PC-9 (cell line): ENCODE measurements at places on chromosomes 7 and 10. TPM values are rescaled to one million over a fixed set of nuclear protein-coding genes. Genes with fewer than 3 reads are reported as not detected.

GRCh38 chr10:123890226-123890625, 1.4 kb downstream of the CPXM2 start:
- no peak for DNase-seq

Gene MARVELD1
- total RNA-seq: 33.1 and 40.1 TPM in 2 replicates

DNA sequence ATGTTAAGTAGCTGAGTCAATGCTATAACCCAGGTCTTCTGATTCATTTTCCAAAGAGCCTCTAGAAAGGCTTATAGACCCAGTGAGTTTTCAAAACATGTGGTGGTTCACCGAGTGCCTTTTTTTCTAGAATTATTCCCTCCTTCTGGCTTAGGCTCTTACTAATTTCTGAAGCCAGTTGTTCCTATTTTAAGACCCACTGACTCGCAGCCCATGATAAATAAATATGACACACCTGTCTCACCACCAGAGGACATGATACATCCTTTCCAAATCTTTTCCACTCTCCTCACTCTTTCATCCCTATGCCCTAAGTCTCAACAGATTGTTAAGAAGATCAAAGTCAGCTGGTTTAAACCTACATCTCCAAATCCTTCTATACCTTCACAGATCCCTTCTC, 126.0 kb upstream of the WNT16 start:
- DNase-seq: no peak

DNA sequence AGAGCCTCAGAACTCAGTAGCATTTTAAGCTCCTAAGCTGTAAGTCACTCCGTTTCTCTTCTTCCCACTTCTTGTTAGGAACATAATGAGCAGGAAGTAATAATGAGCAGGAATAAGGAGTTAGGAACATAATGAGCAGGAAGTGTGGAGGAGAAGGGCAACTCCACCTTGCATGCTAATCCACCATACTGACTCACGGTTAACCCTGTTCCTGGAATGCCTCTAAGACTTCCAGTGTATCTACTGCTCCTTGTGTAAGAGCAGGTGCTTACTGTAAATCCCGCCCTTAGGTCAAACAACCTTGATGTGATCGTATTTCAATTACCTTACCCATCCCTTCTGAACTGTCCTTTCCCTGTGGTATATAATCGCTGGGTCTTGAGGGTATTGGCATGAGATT, 528.7 kb downstream of the CALN1 start:
- DNase-seq: no peak

Gene GPR85
- 0.30 and 0.65 TPM in 2 replicates for total RNA-seq

DNA sequence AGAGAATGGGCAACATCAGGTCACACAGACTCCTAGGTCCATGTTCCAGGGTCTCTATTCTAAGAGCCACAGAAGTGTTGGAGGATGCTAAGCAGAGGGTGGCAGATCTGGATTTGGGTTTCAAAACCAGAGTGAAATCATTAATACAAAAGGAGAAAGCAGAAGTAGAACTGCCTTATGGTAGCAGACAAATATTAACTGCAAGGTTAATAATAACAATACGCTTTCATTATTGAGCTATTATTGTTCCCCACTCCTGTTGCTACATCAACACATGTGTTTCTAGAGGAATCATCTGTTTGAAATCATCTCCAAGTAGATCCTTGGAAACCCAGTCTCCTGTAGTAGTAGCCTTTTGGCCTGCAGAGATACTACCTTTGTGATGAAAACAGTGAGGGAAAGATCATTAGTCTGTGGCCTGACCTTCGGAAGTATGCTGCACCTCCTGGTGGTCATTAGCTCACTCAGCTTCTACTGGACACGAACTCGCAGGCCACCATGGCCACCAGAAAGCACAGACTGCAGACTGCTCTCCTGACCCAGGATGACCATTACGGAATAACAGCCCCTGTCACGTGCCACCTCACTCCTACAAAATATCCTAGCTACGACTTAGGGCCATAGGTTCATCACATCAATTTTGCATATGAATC, 84.6 kb downstream of the XPNPEP1 start:
- DNase-seq: no peak

DNA sequence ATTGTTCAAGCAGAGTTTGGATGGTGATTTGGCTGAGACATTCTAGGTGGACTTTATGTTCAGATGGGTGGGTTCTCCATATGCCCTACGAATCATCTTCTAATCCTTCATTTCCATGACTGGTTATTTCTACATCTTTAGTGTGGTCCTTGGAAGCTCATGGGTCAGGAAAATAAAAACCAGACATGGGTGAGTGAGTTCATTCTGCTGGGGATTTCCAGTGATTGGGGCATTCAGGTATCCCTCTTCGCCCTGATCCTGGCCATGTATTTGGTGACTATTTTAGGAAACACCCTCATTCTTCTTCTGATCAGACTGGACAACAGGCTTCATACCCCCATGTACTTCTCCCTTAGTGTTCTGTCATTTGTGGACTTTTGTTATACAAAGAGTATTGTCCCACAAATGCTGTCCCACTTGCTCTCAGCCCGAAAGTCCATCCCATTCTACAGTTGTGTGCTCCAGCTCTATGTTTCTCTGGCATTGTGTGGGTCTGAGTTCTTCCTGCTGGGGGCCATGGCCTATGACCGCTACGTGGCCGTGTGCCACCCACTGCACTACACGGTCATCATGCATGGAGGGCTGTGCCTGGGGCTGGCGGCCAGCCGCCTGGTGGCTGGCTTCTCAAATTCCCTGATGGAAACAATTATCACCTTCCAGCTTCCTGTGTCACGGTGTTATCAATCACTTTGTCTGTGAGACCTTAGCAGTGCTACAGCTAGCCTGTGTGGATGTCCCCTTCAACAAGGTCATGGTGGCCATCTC, 19.2 kb upstream of the OR6B1 start:
- no peak for DNase-seq

Gene ODAD2
- total RNA-seq: not detected in 2 replicates

DNA sequence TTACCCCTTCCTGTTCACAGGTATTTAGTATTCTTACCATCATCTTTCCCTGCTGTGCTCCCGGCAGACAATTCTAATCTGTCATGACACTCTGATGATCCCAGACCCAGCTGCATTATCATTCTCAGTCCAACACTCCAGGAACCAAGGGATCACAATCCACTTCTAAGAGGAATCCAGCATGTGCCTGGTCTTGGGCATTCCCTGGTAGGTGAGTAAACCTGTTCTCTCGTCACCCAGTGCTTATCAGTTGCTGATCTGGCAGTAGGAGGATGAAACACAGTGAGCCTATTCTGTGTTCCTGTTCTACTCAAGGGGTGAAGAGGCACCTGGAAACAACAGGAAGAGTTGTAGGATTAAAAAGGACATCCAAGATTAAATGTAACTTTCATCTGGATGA, 1.3 kb upstream of the DMBT1 start:
- DNase-seq: no peak

DNA sequence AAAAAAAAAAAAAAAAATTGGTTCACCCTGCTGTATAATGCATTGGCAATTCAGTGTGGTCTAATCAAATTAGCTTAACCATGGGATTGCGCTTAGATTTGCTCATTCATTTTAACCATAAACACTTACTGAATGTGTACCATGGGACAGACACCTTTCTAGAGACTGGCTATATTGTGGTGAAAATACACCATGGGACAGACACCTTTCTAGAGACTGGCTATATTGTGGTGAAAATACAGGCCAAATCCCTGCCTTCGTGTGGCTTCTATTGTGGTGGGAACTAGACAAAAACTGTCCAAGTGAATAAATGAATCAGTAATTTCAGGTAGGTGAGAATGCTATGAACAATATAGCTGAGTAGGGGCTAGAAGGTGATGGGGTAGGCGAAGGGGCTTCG, 10.2 kb upstream of the REPIN1 start:
- DNase-seq: no peak

Gene ANKRD22
- total RNA-seq: 3.8 and 4.9 TPM in 2 replicates
